CD4-positive, alpha-beta T cell treated with Interleukin-17A for 1 hour (primary cell): ENCODE measurements at places on chromosomes 16 and 17.

GRCh38 chr16:25855063-25855462 is 163.3 kb downstream of the HS3ST4 start:
- no peak for DNase-seq

- DNase-seq: no peak
Observed at GRCh38 chr16:52861614-52862022, 191.1 kb downstream of the CHD9NB start.

DNA sequence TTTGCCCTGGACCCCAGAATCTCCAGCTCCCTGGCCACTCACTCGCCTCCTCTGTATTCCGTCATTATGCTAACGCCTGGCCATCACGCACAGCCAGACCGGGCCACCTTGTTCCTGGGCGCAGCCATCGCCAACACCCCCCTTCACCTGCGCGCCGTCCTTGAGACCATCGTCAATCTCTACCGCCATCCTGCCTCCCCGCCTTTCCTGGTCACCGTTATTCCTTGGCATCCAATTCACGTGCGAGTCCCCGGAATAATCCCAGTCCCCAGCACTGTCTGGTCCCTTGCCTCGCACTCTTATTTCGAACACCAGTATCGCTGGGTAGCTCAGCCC is 541 bp downstream of the VKORC1 start:
- no peak for DNase-seq

DNA sequence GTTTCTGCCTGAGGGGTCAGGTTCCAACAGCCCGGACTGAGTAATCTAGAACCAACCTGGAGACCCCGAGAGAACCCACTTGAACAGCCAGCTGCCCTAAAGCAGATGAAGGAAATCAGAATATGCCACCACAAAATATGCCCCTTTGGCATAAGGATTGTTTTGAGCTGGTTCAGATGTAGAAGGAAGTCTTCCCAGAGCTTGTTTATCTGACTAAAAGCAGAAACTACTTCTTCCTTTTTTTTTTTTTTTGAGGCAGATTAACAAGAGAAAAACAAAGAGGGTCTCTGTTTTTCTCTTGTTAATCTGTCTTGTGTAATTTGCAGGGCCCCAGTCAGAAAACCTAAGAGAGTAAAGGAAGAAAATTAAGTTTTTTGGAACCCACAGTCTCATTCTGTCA is 53.0 kb downstream of the PECAM1 start:
- DNase-seq: no peak

DNA sequence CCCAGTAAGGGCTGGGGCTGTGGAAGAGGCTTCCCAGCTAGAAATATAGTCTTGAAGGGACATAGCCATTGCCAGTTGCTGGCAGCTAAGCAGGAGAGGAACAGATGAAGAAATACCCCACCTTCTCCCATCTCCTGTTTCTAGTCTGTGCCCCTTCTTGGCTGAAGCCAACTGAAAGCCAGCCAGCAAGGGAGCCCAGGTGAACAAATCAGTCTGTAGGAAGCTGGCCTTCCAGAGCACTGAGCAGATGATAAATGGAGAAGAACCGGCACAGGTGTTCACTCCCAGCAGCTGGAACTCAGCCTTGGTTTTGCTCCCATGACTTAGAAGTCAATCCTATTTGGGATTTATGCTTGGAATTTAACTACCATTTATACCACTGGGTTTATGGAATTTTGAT is 69.2 kb upstream of the DHX40 start:
- no peak for DNase-seq

DNA sequence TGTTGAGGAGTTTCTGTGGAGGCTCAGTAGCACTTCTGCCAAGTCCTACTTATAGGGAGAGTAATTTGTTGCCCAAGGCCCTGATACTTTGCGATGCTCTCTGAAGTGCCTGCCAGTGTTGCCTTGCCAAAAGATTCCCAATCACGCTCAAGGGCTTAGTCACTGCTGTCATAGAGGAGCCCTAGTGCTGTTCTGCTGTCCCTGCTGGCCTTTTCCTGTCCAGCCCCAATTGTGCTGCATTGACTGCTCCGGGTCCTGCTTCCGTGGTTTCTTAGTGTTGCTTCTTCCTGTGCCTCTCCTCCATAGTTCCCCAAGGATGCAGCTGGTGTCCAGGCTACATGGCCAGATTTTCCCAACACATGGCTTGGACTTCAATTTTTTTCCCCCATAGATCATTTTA is 13.9 kb downstream of the NUP93 start:
- no peak for DNase-seq

DNA sequence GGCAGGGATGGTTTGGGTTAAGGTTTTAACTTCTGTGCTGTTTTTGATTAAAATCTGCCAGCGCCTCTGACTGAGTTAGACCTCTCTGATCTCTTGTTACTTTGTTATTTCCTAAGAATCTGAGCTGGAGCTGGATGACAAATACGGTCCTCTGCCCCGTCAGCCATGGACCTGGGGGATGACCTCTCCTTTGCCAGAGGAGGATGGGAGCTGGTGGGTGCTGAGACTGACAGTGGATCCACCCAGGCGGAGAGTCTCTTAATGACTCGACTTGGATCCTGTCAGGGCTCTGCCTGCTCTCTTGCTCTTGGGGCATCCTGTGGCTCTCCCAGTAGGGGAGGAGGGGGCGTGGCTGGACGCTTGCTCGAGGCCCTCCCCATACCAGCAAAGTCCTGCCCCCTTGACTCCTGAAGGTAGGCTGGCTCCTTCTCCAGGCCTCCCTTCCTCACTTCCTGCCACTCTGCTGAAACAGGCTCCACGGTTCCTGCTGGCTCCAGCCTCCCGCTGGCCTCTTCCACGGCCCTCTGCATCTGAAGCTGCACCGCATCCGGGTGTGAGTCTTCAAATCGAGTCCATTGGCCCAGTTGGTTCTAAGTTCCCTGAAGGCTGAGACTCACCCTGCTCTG is 24.8 kb upstream of the MAP3K14 start:
- DNase-seq: no peak

DNA sequence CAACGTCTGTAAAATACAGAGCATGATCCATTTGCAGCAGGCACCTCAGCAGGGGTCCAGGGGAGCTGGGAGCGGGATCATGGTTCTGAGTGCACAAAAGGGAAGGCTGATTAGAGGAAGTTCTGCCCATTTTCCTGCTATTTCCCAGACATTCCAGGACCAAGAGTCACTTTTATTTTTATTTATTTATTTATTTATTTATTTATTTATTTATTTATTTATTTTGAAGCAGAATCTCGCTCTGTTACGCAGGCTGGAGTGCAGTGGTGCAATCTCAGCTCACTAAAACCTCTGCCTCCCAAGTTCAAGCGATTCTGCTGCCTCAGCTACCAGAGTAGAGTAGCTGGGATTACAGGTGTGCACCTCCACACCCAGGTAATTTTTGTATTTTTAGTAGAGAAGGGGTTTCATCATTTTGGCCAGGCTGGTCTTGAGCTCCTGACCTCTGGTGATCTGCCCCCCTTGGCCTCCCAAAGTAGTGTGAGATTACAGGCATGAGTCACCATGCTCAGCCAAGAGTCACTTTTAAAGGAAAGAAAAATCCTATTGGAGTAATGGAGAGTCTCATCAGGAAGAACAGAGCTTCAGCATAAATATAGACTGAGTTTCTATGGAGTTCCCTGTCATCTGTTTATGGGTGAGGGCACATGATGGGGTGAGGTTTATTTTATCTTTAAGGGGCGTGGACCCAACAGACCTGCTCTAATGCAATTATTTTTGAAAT is 355.2 kb downstream of the HAPSTR1 start:
- no peak for DNase-seq

DNA sequence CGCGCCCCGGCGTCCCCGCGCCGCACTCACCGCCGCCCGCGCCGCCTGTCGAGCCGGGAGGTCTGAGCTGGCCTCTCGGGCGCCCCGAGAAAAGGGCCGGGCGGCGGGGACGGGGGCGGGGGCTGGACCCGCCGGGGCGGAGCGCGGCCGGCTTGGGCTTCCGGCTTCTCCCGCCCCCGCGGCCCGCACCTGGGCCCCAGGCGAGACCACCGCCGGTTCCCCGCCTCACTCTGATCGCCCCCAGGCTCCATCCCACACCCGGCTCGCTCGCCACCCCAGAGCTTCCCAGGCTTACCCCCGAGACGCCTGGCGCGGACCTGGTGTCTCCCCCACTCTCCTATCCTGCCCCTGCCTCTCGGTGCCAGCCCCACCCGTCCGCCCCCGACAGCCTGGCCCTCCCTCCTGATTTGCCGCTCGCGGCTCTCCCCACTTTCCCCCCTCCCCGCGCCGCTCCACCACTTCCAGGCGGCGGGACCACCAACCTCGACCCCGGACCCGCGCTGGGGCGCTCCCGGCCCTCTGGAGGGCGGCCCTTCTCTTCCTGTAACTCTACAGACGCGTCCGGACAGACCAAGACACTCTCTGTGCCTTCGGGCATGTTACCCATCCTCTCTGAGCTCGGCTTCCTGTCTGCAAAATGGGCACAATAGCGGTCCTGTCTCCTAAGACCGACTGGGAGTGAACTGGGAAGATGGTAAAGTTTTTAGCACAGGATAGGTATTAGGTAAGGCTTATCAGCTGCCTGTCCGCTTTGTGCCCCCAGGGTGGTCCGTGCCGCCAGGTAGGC is at the start of gene LITAF:
TSS of gene LITAF (minus strand) at position 64 of the 787 bp plus-strand sequence. CDS start 30,189 bp downstream, outside the sequence.
- DNase-seq: peak; percentile 62

GRCh38 chr16:19746561-19746960 is 28.5 kb downstream of the IQCK start:
- DNase-seq: no peak

DNA sequence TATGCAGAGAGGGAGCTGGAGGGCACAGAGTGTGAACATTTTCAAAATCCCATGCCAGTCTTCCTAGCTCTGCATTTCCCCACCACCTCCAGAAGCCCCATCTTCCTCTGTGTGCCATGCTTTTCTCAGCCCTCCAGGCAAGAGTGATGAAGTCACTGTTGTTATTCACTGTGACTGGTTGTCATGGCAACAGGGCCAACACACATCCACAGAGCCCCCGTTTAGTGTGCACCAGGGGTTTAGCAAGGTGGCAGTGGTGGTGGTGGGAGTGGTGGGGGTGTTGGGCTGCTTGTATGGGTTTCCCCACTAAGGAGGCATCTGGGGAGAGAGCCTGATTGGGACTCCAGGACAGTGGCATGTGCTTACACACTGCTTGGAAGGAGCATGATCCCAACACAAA is 309.9 kb upstream of the ASIC2 start:
- no peak for DNase-seq

GRCh38 chr16:1150511-1150982 is 2.4 kb upstream of the CACNA1H start:
- peak; percentile 11 for DNase-seq

- no peak for DNase-seq
Observed at GRCh38 chr16:84739349-84740124, 39.7 kb downstream of the USP10 start.

GRCh38 chr17:69503711-69504110 is 89.2 kb downstream of the MAP2K6 start:
- DNase-seq: no peak

DNA sequence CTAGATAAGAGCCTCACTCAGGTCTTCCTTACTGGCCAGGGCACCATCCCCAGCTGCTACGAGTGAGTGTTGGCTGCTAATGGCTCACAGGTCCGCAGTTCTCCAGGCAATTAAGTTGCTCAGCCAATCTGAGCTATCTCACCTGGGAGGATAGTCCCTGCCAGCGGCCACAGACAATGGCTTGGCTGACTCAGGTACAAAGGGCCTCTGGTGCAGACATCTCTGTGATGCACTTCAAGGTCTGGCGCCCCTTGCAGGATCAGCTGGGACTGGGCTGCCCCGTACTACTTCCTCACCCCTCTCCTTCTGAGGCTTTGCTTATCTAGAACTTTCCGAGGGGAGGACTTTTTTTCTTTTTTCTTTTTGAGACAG is 49.2 kb upstream of the EMP2 start:
- DNase-seq: no peak

GRCh38 chr16:9351440-9351839 is 260.0 kb downstream of the HAPSTR1 start:
- no peak for DNase-seq

DNA sequence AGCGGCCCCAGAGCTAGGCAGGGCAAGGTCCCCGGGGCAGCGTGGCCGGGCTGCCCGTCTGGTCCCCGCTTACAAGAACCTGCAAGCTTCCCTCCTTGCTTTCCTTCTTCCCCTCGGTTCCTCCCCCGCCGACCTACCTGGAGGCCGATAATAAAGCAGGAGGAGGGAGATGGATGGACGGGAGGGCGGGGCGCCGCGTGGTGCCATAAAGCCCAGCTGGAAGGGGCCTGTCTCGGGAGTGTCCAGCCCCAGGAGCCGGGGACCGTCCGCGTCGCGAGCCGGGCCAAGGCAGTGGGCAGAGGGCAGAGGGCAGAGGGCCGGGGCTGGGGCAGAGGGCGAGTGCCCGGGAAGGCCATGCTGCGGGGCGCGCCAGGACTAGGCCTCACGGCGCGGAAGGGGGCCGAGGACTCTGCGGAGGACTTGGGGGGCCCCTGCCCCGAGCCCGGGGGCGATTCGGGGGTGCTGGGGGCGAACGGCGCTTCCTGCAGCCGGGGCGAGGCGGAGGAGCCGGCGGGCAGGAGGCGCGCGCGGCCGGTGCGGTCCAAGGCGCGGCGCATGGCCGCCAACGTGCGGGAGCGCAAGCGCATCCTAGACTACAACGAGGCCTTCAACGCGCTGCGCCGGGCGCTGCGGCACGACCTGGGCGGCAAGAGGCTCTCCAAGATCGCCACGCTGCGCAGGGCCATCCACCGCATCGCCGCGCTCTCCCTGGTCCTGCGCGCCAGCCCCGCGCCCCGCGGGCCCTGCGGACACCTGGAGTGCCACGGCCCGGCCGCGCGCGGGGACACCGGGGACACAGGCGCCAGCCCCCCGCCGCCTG is at the start of gene BHLHA9:
TSS of gene BHLHA9 (plus strand) at position 235 of the 820 bp plus-strand sequence. CDS start at position 355, 120 bp downstream.
- no peak for DNase-seq

- DNase-seq: no peak
Observed at GRCh38 chr16:90078579-90078895, 1.4 kb upstream of the PRDM7 start.

DNA sequence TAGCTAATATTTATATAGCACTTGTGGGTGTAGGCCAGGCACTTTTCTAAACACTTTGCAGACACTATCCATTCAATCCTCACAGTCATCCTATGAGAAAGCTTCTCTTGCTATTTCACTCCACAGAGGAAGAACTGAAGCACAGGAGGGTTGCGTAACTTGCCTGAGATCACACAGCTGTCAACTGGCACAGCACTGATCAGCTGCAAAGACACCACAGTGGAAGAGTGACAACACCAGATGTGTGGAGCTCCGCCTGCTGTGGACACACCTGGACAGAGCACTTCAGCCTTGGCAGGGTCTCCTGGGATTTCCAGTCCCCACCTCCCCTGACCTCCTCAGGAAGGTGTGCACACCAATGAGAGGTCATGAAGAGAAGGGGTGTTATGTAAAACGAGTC is 13.3 kb upstream of the CNEP1R1 start:
- DNase-seq: no peak
